Natural killer cell (primary cell): ENCODE measurements at places on chromosomes 1 and 21. TPM values are rescaled to one million over a fixed set of nuclear protein-coding genes. Genes with fewer than 3 reads are reported as not detected.

DNA sequence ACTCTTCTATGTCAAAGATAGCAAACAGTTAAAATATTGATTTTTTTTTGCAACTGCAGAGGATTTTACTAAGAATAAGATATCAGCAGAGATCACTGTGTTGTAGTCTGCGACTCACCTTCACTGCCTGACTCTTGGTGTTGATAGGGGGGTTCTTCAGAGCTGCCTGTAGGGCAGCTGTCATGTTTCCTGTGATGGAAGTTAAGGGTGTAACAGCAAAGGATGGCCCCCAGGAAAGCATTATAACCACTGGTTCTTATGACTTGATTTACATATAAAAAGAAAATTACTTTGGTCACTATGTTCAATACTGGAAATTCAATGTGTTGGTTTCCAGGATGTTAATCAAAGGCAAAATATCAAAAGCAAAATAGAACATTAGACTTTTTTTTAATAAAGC, 2.6 kb downstream of the ARPC5 start:
- peaks cover 16% of the 10 kb centered on the region for H3K4me1 ChIP-seq
- no peaks in the 10 kb centered on the region for H3K27me3 ChIP-seq
- H3K4me3 ChIP-seq = peak overlapping the region; percentile 62
- no peak overlapping the region for H3K27ac ChIP-seq
- H3K36me3 ChIP-seq = peaks cover 41% of the 10 kb centered on the region
- no peak for DNase-seq

DNA sequence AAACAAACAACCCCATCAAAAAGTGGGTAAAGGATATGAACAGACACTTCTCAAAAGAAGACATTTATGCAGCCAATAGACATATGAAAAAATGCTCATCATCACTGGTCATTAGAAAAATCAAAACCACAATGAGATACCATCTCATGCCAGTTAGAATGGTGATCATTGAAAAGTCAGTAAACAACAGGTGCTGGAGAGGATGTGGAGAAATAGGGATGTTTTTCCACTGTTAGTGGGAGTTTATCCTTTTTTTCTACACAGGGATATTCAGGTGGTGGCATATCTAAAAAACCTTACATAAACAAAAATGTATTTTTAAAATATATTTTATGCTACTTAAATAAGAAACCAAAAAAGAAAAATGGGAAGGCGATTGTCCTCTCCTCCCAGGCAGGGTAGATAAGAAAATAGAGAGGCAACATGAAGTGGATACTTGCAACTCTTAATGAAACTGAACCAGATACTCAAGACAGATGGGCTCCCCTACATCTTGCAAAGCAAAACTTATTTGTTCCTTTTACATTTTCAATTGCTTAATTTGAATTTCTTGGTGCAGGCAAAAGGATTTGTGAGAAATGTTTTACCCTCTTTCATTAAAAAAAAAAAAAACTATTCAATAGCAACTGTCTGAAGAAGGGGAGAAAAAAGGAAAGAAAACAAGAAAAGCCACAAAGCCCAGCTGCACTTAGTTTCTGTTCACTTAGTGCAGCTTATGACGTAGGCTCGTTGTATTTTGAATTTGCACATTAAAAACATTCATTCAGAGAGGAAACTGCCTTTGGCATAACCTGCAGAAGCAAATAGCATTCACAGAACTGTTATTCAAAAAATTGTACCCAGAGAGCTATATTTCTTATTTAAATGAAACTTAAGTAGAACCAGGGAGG, 36.9 kb upstream of the RGS1 start:
- no peaks in the 10 kb centered on the region for H3K27me3 ChIP-seq
- H3K4me1 ChIP-seq = peaks cover 3% of the 10 kb centered on the region
- no peaks in the 10 kb centered on the region for H3K36me3 ChIP-seq

- DNase-seq = no peak
- H3K4me1 ChIP-seq = peaks cover 7% of the 10 kb centered on the region
- H3K27me3 ChIP-seq = no peaks in the 10 kb centered on the region
- no peaks in the 10 kb centered on the region for H3K36me3 ChIP-seq
- no peak overlapping the region for H3K27ac ChIP-seq
- no peak overlapping the region for H3K4me3 ChIP-seq
These were observed 4.2 kb downstream of the SPATA21 start for GRCh38 chr1:16433030-16433429.

GRCh38 chr1:224534731-224535130, 81.4 kb upstream of the CNIH3 start:
- DNase-seq = no peak
- no peaks in the 10 kb centered on the region for H3K4me1 ChIP-seq
- no peaks in the 10 kb centered on the region for H3K36me3 ChIP-seq
- H3K27ac ChIP-seq = no peak overlapping the region
- no peaks in the 10 kb centered on the region for H3K27me3 ChIP-seq

DNA sequence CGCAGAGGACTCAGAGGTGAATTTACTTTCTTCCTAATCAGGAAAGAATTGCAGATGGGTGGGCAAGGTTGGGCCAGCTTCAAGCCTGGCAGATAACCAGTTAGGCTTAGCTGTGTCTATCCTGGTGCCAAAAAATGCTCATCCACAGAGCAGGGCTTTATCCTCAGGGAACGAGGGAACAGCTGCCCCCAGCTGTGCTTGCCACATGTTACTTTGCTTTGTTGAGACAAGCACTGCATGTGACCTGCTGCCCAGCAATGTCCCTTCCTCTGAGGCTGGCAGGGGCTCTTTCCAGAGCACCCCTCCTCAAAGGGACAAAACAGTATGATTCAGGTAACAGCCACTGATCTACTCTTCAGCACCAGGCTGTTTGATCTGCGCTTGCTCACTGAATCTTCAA, 505.1 kb upstream of the USP24 start:
- no peaks in the 10 kb centered on the region for H3K4me1 ChIP-seq
- H3K27ac ChIP-seq = no peak overlapping the region
- DNase-seq = no peak
- H3K36me3 ChIP-seq = no peaks in the 10 kb centered on the region
- no peaks in the 10 kb centered on the region for H3K27me3 ChIP-seq

DNA sequence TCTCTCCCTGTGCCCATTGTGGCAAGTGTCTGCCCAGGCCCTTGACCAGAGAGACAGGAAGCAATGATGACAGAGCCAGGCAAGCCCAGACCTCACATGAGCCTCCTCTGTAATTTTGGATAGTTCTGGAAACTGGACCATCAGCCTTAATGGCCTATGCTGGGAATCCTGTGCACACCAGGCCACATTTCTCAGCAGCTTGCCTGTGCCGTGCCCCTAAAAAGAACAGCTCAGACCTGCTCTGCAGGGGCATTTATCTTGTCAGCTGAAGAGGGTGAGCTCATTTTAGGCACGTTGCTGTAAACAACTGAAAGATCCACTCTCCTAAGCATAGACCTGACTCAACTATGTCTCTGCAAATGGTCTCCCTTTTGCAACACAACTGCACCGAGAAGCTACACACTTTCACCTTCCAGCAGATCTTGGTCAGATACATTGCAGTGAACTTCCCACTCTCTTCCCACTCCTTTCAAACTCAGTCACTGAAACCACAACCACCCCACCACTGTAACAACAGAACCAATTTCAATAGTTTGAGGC, 53.5 kb upstream of the BACH1 start:
- H3K4me1 ChIP-seq = no peaks in the 10 kb centered on the region
- no peak overlapping the region for H3K4me3 ChIP-seq
- no peaks in the 10 kb centered on the region for H3K36me3 ChIP-seq
- no peak overlapping the region for H3K27ac ChIP-seq
- H3K27me3 ChIP-seq = no peaks in the 10 kb centered on the region

GRCh38 chr1:183640193-183640592, 4.6 kb upstream of the ARPC5 start:
- H3K27ac ChIP-seq = no peak overlapping the region
- no peaks in the 10 kb centered on the region for H3K27me3 ChIP-seq
- peaks cover 7% of the 10 kb centered on the region for H3K4me1 ChIP-seq

Gene TACSTD2
- total RNA-seq = 0.21 TPM

Gene IL10
- total RNA-seq = 1.0 TPM

Gene PKNOX1
- total RNA-seq = 21.5 TPM

Gene GBP7
- total RNA-seq = not detected
